ENCODE measurements at places on chromosomes 6 and 20.
A peak's percentile ranks its signal among the peaks of the same experiment; 100 is the strongest.

GRCh38 chr20:37301558-37301957, 12.1 kb downstream of the MANBAL start:
- DNase-seq: no peak

DNA sequence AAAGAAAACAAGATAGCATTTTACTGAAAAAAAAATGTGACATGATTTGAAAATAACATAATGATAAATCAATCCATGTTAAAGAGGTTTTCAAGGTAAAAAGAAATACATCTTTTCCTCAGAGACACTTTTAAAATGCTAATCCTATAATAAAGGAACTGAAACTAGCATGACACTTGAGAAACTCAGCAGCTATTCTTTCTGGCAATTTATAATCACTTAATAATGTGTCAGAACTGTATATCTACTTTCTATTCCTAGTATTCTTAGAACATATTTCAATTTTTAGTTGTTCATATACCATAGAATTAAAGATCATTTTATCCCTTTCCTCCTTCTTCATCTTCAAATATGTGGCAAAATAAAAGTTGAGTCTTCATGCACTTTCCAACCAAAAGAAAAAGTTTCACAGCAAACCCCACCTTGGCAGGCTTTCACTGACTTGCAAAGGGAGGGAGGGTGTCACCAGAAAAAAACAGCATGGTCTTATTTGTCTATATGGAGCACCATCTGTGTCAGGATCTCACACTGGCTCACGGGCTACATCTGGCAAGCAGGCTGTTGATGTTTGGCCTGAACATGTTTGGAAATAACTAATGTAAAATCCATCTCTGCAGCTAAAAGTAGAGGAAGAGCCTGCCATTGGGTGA, 48.5 kb downstream of the FHL5 start:
- DNase-seq: no peak

DNA sequence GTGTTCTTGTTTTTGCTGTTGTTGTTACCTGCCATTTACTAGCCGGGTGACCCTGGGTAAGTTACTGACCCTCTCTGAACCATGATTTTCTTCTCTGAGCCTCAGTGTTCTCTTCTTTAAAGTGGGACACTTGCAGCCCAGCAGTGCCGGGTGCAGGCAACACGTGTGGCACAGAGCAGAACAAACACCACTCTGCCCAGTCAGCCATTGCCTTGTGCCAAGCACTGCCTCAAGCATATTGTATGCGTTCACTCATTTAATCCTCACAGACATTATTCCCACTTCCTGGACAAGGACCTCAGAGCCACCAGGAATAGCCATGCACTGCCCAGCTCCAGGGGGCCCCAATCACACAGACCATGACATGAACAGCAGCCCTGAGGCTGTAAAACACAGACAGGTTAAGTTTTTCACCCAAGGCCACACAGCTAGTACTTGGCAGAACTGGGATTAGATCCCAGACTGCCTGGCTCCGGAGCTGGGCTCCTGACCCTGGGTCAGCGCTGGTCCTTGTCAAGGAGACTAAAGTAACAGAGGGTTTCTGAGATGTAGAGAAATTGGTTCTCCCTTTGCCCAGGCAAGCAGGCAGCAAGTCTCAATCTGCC, 74.0 kb upstream of the PTPN1 start:
- no peak for DNase-seq

GRCh38 chr20:13891575-13891974, 98.8 kb downstream of the SEL1L2 start:
- no peak for DNase-seq

DNA sequence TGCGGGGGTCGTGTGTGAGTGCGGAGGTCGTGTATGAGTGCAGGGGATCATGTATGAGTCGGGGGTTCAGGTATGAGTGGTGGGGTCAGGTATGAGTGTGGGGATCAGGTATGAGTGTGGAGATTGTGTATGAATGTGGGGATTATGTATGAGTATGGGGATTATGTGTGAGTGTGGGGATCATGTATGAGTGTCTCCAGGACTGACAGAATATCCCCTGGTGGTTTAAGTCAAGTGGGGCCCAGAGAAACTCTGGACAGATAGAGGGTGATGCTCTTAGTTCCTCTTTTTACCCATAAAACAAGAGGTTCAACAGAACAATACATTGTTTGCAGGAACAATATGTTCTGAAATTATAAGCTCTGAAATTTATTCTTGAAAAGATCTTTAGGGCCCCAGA, 131.9 kb downstream of the UST start:
- no peak for DNase-seq

GRCh38 chr20:47061549-47061948, 166.9 kb downstream of the EYA2 start:
- no peak for DNase-seq

DNA sequence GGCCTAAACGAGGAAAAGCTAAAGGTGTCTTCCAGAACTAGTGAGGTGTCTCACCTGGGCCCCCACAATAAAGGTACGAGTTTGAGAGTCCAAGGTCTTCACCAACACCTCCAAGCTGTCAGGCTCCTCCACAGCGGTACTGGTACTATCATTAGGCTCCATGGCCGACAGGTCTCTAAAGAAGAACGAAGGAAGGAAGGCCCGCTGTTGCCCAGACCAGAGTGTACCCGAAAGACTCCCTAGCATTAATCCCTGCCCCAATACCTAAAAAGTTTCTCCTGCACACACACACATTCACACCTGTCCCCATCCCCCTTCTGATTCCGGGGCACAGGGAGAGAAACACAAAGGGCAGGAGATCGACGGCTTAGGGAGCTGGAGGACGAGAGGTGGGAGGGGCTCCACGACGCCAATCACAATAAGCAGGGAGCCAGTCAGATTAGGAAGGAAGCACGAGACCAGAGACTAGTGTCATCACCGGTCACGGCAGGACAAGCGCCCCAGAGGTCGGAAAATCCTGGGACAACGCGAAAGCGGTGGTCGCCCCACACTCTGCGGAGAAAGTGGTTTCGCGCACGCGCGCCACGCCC, 764 bp downstream of the BAG6 start:
- peak; percentile 66 for DNase-seq

DNA sequence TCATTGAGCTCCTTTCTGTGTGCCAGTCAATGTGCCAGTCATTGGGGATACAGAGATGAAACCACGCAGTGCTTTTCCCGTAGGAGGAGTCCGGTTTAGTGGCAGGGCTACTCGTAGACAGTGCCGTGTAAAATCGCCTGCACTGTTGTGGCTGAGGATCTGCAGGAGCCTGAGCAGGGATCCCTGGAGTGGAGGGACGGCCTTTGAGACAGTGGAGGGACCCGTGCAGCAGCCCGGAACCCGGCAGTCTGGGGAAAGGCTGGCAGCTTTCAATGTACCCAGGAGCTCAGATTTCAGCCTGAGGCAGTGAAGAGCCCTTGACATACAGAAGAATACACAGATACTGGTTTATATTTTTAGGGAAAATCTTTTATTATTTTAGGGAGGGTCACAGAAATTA, 203.3 kb downstream of the ARID1B start:
- DNase-seq: no peak

GRCh38 chr20:2141600-2142575, 40.3 kb downstream of the STK35 start:
- DNase-seq: no peak
